ENCODE measurements at places on chromosomes 7 and 10. TPM values are rescaled to one million over a fixed set of nuclear protein-coding genes. Genes with fewer than 3 reads are reported as not detected.

DNA sequence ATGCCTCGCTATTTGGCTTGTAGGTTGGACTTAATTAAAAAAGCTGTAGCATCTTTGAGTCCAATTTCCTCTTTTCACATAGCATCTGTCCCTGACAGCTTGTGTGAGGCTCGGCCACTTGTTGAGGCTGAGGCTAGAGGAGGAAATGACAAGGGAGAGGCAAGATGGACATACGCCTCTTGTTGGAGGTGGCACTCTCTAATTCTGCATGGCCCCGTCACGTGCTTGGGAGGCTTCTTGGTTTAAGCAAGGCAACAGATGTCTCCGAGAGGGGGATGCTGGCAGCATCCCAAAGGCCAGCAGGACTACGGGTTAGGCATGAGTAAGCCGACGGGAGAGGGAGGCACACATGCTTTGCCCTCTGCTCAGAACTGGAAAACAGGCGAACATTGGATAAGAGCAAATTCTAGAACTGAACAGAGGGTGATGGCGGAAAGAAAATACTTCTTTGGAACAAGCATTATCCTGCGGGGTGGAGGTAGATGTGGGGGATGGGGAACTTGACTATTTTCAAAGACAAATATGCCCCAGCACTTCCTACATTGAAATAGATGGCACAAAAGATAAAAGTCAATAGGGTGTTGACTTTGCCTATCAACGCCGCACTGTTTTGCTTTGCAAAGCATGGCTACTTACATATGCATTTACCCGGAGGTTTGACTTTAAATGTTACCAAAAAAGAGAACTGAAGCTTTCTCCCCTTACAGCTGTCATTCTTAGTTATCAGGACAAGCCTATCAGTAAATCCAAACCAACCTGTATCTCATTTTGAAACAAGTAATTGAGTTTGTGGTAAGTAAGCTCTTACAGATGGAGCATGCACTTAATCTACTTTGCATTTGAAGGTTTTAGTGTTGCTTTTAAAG is 94.8 kb downstream of the CHN2 start:
- no peak for DNase-seq

GRCh38 chr10:121990015-121990677 is 1.2 kb downstream of the TACC2 start:
- DNase-seq = no peak

DNA sequence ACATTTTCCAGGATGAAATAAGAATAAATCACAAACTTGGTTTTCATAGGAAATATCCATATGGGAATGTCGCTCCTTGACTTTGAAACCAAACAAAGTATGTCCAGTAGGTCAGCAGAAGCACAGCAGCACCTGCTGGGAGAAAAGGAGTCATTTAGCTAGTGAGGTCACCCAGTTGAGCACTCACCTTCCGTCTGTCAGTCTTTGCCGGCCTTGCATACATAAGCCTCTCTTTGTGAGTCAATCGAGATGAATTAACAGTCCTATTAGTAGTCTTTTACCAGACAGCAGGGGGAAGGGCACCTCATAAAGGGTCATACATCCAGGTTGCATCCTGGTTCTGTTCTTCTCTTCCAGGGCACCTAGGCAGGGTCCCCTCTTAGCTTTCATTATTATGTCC is 232.5 kb upstream of the FZD1 start:
- no peak for DNase-seq

- DNase-seq = no peak
Observed at GRCh38 chr7:97430006-97430405, 301.9 kb upstream of the TAC1 start.

DNA sequence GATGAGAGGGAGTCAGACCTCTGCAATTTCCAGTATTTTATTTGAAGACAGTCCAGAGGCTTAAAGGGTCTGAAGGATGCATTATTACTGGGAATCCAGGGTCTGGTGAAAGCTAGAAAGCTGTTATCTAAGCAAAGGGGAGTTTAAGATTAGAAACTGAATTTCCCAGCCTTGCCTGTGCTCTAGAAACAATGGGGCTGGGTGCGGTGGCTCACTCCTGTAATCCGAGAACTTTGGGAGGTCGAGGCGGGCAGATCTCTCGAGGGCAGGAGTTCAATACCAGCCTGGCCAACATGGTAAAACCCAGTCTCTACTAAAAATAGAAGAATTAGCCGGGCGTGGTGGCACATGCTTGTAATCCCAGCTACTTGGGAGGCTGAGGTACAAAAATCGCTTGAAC is 71.5 kb upstream of the ANLN start:
- DNase-seq = no peak

GRCh38 chr7:73707045-73707631 is 12.3 kb downstream of the STX1A start:
- peak; percentile 62 for DNase-seq

Gene TRIM73
- 22.3 TPM for total RNA-seq

Gene KBTBD2
- total RNA-seq = 93.9 TPM

DNA sequence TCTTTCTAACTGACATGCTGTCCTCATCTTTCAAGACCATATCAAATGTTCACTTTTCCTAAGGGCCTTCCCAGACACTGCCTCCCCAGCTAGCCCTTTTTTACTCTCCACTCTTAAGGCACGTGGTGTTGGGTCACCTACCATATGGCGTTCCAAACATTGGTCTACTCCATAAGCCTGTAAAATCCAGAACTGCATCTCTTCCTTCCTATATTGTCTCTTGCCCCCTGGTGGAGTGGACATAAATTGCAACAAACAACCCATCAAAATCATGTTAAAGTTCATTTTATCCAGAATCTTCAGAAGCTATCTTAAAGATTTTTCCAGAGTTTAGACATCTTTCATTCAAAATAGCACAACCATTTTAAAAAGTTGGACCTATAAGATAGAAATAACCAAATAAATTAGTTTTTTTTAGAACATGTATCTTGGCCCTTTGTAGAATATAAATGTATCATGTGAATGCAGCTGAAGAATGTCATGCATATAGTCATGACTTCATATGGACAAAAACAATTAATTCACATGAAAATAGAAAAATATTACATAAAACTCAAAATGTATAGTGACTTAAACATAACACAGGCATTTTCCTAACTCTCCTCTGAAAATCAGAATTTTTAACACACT is 180.6 kb upstream of the CHRM2 start:
- no peak for DNase-seq

Gene TFR2
- 2.3 TPM for total RNA-seq

DNA sequence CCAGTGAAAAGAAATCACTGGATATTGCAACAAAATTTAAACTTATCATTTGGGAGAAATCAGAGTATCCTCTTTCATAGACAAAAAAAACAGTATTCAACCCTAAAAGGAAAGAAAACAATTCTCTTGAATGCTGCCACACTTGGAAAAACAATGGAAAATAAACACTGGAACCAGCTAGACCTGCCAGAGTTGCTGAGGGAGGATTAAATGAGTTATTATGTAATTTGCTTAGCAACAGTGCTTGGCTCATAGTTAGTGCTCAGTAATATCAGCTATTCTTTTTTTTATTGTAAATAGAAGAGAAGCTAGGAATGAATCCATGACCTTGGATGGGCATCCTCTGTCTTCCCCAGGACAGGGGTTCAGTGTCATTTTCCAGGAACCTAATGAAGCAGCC is 11.0 kb upstream of the ZNF273 start:
- DNase-seq = no peak

Gene GLI3
- total RNA-seq = 0.36 TPM

DNA sequence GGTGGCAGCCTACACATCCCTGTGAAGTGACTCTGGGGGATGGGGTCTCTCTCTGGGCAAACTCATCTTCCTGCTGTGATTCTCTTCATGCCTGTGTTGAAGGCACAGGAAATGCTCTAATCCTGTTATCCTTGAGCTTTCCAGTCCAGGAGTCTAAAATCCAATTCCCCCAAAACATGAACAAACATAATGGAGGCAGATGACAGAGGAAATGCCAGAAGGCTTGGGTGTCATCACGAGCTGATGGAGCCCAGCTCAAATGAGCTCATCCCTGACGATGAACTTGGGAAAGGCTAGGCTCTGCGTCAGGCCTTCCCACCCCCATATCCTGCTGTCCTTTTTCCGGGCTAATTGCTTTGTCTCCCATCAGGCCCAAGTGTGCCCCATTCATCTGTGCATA is 165.9 kb upstream of the PODXL start:
- no peak for DNase-seq

Gene PDZD7
- total RNA-seq = 3.1 TPM

- no peak for DNase-seq
Observed at GRCh38 chr7:23802720-23803397, 92.8 kb downstream of the STK31 start.

DNA sequence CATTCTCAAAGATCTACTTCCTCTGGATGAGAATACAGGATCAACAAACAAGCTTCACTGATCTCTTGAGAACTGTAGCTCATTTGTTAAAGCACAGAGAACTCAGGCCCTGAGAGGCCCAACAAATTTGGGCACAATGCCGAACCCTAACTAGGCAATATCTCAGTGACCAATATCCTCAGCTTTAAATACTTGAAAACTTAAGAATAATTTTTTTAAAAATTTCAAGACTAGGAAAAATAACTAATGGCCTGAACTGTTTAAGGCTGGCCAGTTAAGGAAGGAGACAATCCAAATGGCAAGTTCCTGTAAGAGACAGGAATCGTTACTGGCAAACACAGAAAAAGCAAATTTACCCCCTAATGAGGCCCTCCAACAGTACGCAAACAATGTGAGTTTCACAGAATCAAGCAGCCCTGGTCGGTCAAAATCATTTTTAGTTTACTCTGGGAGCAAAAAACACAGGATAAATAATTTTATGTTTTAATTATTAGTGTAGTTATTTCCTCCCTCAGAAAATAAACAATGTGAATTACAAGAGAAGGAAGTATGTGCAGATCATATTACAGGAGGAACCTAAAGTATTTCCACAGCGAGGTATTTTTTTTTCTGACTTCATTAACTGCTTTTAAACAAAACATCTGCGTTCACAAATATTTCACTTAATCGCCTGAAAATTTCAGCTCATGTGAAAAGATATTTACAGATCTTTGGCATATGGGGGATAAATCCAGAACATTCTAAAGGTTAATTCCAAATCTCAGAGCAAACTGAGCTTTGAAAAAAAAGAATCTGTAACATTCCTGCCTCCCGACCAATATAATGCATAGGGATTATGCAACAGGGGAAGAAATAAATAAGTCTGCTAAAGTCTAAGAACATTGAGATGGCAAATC is 39.5 kb downstream of the NT5C2 start:
- no peak for DNase-seq

Measured in CD4-positive, alpha-beta T cell (primary cell).